Mesenchymal stem cell (in vitro differentiated cells and primary cell): ENCODE measurements at places on chromosomes 3 and 15.

- no peaks in the 10 kb centered on the region for H3K4me1 ChIP-seq
- H3K27me3 ChIP-seq, result no peaks in the 10 kb centered on the region
- DNase-seq, result no peak
- no peak overlapping the region for H3K4me3 ChIP-seq
These were observed 74.3 kb downstream of the SETD2 start for GRCh38 chr3:47089630-47090029.

DNA sequence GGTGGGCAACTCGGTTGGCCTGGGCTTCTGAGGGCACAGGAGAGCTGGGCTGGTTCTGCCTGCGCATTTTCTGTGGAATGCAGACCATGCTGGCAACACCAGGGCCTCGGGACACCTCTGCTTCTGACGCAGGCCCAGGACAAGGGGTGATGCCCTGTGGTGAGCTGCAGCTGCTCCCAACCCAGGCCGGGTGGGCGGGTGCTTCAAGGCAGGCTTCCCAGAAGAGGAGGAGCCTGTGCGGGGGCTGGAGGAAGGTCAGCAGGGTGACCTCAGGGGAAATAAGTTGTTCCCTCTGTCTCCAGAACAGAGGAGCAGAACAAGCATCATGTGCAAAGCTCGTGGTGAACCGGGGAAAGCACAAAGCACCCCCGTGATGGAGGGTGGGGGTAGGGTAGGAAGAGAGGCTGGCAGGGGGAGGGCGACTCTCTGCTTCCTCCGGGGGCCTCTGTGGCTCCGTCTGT lies 11.0 kb upstream of the PLXNA1 start:
- H3K4me1 ChIP-seq, result peaks cover 14% of the 10 kb centered on the region
- H3K27me3 ChIP-seq, result no peaks in the 10 kb centered on the region
- no peak overlapping the region for H3K4me3 ChIP-seq
- DNase-seq, result peak; percentile 88
- H3K36me3 ChIP-seq, result no peaks in the 10 kb centered on the region
- no peak overlapping the region for H3K27ac ChIP-seq

GRCh38 chr3:160041465-160041864 lies 52.8 kb downstream of the IL12A start:
- DNase-seq, result no peak
- peaks cover 13% of the 10 kb centered on the region for H3K27me3 ChIP-seq
- no peak overlapping the region for H3K4me3 ChIP-seq
- no peaks in the 10 kb centered on the region for H3K36me3 ChIP-seq
- peaks cover 5% of the 10 kb centered on the region for H3K4me1 ChIP-seq

DNA sequence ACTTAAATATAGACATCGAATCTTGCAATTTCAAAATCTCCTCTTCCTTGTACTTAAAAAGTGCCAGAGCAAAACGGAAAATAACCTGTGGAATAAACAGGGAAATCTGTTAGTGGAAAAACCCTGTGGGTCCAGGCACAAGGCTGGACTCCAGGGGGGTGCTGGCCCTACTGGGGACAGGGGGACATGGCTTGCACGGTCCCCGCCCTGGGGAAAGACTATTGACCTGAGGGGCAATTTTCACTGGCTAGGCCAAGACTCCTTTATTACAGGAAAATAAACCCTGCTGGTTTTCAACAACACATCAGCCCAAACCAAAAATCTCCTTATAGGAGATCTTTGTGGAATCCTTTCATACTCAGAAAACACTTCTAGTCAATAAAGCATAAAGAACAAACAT lies 75.9 kb downstream of the TBC1D2B start:
- H3K27me3 ChIP-seq, result no peaks in the 10 kb centered on the region
- no peak overlapping the region for H3K4me3 ChIP-seq
- H3K27ac ChIP-seq, result no peak overlapping the region
- no peak for DNase-seq

DNA sequence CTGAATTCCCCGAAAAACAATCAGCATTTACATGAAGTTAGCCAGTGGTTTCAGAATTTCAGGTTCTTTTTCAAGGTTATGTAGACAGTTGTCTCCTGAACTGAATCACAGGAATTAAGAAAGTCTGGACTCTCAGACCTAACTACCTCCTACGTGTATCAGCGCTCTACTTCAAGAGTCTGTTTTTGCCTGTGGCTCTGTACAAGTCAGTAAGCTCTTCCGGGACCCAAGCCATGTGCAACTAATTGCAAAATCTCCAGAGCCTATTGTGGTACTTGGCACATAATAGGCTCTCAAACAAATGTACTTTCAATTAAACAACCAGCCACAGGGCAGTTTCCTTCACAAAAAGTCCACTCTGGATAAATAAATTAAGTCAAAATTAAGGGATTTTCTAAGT lies 414.2 kb downstream of the PDCD6IP start:
- no peak for DNase-seq
- H3K27ac ChIP-seq, result no peak overlapping the region
- no peaks in the 10 kb centered on the region for H3K27me3 ChIP-seq
- H3K36me3 ChIP-seq, result no peaks in the 10 kb centered on the region

GRCh38 chr3:101865751-101866509 lies 16.6 kb downstream of the NFKBIZ start:
- H3K27me3 ChIP-seq, result no peaks in the 10 kb centered on the region
- peak overlapping the region; percentile 73 for H3K27ac ChIP-seq
- no peaks in the 10 kb centered on the region for H3K36me3 ChIP-seq
- no peak overlapping the region for H3K4me3 ChIP-seq
- DNase-seq, result peak; percentile 31

GRCh38 chr15:52369455-52369854 lies 73.9 kb upstream of the MYO5C start:
- H3K27me3 ChIP-seq, result no peaks in the 10 kb centered on the region
- peaks cover 5% of the 10 kb centered on the region for H3K36me3 ChIP-seq
- no peak for DNase-seq
- no peak overlapping the region for H3K4me3 ChIP-seq
- no peaks in the 10 kb centered on the region for H3K4me1 ChIP-seq

DNA sequence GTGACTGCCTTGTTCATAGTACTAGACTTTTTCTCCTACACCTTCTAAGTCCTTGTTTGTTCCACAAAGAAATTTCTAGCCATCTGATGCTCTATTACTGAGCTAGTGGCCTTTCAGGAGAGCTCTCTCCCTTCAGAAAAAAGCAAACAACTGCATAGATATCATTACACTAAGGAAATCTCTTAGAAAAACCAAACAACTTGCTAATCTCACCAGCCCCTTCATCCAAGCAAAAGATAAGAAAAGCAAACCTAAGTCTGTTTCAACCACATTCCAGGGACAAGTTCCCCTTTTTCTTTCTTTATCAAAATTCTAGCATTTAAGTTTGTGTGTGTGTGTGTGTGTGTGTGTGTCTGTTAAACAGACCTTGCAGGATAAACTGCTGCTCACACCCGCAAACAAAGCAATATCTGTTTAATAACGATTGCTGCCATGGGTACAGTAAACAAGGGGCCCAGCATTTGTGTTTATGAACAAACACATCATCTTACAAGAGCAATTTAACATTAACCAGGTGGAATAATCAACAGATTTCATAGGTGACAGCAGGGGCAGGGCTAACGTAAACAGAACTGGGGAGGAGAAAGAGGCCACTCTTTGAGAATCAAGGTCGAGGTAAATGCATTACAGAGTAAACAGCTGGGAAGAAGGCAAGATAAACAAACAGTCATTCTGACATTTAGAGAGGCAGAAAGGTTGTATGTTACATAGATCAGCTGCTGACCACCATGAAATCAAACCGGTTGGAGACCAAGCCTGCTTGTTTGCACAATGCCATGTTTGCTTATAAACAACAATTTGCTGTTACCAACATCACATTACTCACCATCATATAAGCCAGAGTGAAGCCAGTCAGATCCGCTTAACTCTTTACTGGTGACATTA lies 375.1 kb downstream of the FOXP1 start:
- no peaks in the 10 kb centered on the region for H3K36me3 ChIP-seq
- H3K4me3 ChIP-seq, result no peak overlapping the region
- H3K27ac ChIP-seq, result no peak overlapping the region
- peaks cover 4% of the 10 kb centered on the region for H3K4me1 ChIP-seq
- peak; percentile 85 for DNase-seq

DNA sequence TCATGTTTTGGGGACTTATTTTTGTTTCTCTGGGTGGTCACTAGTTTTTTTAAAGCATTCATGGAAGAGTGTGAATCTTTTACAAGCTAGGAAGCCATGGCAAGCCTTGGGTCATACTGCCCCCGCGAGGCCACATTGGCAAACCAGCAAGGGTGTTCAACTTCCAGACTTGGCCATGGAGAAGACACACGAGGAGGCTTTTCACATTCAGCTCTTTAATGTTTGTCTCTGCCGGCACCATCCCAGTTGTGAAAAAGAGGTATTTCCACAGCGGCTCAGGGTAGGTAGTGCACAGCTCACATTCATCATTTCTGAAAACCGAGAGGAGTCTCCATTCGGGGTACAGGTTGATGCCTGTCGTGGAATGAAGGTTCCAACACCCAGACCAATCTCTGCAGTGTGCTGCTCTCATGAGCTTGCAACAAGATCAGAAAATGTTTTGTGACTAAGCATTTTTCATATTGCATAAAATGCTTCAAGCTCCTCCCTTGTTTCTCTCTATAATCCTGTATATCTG lies 7.7 kb downstream of the CCR5 start:
- no peak overlapping the region for H3K27ac ChIP-seq
- H3K4me1 ChIP-seq, result no peaks in the 10 kb centered on the region
- DNase-seq, result peak; percentile 61
- H3K36me3 ChIP-seq, result no peaks in the 10 kb centered on the region
- H3K27me3 ChIP-seq, result peaks cover 44% of the 10 kb centered on the region
- H3K4me3 ChIP-seq, result no peak overlapping the region

- H3K36me3 ChIP-seq, result peaks cover 77% of the 10 kb centered on the region
- H3K27ac ChIP-seq, result no peak overlapping the region
- no peaks in the 10 kb centered on the region for H3K4me1 ChIP-seq
These were observed 61.6 kb downstream of the NBEAL2 start for GRCh38 chr3:47041114-47041513.
